ENCODE measurements at places on chromosomes 2 and 18. TPM values are rescaled to one million over a fixed set of nuclear protein-coding genes. Genes with fewer than 3 reads are reported as not detected.

DNA sequence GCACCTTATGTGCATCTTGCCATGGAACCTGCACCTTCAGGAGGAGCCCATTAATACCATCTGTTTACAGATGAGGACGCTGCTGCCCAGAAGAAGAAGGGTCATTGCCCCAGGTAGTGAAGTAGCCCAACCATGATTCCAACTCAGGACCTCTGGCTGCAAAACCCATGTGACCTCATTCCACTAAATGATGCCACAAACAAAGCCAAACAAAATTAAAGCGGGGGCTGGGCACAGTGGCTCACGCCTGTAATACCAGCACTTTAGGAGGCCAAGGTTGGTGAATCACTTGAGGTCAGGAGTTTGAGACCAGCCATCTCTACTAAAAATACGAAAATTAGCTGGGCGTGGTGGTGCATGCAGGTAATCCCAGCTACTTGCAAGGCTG lies 202.1 kb downstream of the EIPR1 start:
- no peak for DNase-seq

GRCh38 chr2:149931486-149931885 lies 343.9 kb upstream of the MMADHC start:
- DNase-seq: no peak

Gene VRK2
- total RNA-seq: 34.9 TPM

- DNase-seq: no peak
Measured at GRCh38 chr2:197255543-197255942, 55.0 kb downstream of the ANKRD44 start.

Gene ZBTB7C
- not detected for total RNA-seq

Gene SLC14A1
- total RNA-seq: not detected

GRCh38 chr2:178756843-178757242 lies 50.4 kb downstream of the TTN start:
- no peak for DNase-seq

DNA sequence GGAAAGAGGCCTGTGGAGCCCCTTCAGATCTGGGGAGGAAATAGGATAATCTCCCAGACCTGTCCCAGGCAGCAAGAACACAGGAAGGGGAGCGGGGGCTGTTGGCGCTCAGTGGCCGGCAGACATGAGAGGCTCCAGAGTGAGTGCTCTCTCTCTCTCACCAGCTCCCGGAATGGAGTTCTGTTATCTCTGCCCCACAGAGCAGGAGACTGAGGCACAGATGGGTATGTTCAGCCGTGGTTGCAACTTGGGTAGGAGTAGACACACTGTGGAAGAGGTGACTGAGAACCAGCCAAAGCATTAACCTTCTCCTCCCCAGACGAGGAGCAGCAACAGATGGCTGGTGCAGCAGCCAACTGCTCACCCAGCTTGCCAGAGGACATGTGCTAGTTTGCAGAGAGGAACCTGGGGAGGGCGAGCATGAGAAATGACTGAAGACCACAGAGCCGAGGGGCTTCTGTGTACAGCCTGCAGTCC lies 82.0 kb downstream of the NRP2 start:
- DNase-seq: no peak

DNA sequence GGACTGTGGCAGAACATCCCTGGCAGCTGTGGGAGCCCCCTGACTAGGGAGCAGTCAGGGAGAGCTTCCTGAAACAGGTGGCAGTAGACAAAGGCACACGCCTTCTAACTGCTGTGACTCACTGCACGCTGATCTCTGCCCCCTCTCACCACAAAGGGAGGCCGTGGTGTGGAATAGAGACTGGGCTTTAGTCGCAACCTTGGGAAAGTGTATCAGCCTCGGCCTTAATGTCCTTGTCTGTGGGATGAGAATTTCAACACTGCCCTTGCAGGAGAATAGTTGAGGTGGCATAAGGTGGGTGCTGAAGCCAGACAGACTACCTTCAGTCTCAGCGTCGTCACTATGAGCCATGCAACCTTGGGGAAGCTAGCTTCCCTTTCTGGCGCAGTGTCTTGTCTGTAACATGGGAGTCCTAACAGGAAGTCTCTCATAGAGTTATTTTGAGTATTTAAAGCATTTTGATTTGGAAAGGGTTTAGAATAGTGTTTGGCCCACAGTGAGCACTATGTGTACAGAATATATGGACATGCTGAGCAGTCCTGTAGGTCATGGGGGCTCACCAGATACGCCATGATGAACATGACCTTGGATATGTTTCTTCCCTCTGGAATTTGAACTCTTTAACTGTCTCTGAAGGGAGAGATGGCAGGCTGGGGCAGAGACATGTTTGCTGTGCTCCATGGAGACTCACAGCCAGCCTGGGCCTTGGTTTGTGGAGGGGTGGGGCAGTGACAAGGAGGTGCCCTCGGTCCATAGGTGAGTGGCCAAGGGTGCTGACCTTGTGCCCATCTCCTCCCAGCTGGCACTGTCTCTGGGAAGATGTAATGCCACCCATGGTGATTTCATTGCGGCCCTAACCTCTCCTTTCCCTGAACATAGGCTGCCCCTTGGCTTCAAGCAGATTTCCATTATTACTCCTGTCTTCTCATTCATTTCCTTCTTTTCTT lies 29.5 kb upstream of the SMAD7 start:
- DNase-seq: no peak

Gene C1QL2
- not detected for total RNA-seq

Gene PPP1CB
- total RNA-seq: 169 TPM

Gene LONRF2
- total RNA-seq: not detected

DNA sequence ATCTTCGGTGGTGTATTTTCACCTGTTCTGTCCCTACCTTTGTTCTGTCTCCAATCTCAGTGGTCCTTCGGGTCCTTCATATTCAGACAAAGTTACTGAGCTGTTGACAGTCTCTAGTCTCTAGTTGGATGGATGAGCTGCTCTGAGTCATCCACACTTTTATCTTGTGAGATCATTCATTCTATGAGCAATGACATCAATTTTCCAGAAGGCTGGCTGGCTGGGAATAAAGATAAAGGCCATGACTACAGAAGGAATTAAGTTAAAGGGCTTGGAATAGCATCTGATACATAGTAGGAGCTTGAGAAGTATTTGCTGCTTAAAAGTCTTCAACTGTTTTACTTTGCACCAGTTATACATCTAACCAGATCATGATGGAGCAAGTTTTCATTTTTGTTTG lies 43.1 kb upstream of the SLC39A10 start:
- DNase-seq: no peak

Gene OXER1
- not detected for total RNA-seq

Gene TMEM150A
- 8.5 TPM for total RNA-seq

Gene RIT2
- total RNA-seq: not detected

GRCh38 chr2:141482697-141483096 lies 648.1 kb downstream of the LRP1B start:
- no peak for DNase-seq

DNA sequence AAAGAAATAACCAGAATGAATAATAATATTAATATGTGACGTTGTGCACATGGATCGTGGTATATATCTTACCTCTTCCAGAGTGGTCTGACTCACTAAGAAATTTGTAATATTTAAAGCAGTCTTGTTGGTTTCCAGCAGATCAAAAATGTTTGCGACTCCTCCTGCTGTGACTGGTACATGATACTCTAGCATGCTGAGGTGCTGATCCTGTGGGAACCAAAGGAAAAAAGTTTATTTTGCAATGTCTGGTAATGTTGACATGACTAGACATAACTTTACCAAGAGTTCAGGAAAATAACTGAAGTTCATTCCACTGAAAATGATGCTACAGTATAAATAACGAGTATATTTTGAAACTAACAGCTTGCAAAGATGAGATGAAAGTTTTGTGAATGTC lies 124.5 kb upstream of the BARD1 start:
- DNase-seq: no peak

Gene RRM2
- 58.2 TPM for total RNA-seq

GRCh38 chr2:28906376-28906775 lies 11.9 kb downstream of the WDR43 start:
- no peak for DNase-seq

DNA sequence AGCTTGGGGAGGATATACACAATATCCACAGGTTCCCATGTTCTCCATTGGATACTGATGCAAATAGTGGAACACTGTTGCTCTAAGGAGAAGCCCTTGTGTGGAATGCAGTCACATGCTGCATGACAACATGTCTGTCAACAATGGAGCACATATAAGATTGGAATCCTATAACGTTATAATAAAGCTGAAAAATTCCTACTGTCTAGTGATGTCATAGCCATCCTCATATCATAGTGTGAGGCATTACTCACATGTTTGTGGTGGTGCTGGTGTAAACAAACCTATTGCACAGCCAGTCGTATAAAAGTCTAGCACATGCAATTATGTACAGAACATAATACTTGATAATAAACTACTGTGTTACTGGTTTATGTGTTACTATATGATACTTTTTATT lies 394.7 kb downstream of the FBXO15 start:
- DNase-seq: no peak

DNA sequence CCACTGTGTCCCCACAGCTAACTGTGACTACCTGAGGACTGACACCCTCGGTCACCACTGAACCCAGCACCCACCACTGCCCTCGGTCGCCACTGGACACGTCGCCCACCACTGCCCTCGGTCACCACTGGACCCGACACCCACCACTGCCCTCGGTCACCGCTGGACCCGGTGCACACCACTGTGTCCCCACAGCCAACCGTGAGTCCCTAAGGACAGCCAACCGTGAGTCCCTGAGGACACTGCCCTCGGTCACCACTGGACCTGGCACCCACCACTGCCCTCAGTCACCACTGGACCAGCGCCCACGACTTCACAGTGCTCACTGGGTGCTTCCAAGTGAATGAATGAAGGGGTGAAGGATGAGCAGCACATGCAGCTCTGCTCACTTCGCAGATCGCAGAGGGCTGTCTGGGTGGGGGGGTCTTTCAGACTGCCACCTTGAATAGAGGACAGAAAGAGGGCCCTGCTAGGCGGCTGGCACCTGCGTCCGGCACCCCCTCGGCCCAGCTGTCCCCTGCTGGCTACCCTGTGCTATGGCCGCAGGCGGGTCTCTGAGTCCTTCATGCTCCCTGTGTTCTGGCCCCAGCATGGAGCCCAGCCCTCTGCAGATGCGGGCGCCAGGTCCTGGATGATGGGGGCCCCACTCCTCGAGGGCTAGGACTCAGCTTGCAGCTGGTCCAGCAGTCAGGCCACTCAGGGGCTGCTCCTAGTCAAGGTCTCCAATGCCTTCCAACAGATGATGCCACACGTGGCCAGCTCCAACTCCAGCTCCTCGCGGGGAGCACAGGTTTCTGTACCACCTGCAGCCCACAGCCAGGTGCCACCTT lies 51.4 kb upstream of the GPC1 start:
- no peak for DNase-seq

DNA sequence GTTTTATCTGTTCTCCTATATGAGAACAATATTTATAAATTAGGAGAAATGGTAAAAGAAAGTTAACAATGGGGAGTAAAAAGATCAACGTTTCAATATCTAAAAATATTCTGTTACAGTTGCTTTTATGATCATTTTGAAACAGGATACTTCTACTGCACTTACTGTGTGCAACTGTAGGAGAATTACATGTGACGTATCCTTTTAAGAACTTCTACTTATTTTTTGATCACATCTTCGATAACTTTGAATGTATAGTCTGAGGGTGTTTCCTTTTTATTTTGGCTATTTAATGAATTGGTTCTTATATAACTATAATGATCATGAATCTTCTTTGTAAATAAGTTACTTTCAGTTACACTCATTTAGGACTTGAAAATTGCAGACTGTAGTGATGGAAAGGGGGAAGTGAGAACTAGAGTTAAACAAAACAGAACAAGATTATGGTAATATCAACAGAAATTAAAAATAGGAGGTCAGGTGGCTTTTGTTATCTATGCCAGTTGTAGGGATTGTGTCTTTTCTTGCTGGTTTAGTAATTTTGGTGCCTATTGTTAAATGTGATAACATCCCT lies 109.9 kb downstream of the MSTN start:
- no peak for DNase-seq

- DNase-seq: no peak
Measured at GRCh38 chr18:24657444-24657842, 197.0 kb downstream of the HRH4 start.

DNA sequence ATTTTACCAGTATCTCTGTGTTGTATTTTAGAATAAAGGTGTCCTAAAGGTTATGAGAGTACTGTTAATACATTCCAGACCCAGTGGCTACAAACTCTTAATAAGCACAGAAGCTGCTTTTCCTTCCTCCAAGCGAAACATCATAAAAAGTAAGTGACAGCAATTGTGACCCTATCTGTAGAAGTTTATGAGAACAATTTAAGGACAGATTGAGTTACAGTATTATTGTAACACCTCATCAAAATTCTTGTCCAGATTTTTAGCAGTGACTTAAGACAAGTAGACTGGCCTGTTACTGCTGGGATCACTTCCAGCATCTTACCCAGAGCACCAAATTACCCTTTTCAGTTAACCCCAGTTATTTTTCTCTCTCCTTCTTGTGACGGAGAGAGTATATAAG lies 154.6 kb downstream of the ERBB4 start:
- no peak for DNase-seq

DNA sequence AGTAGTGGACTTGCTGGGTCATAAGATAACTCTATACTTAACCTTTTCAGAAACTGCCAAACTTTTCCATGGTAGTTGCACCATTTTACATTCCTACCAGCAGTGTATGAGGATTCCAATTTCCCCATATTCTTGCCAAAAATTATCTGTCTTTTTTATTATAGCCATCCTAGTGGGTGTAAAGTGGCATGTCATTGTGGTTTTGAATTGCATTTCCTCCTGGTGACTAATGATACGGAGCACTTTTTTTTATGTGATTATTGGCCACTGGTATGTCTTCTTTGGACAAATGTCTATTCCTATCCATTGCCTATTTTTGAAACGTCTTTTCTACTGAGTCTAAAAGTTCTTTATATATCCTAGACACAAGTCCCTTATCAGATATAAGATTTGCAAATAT lies 44.3 kb downstream of the CACNB4 start:
- no peak for DNase-seq

Gene PHOSPHO2
- total RNA-seq: 1.5 TPM

DNA sequence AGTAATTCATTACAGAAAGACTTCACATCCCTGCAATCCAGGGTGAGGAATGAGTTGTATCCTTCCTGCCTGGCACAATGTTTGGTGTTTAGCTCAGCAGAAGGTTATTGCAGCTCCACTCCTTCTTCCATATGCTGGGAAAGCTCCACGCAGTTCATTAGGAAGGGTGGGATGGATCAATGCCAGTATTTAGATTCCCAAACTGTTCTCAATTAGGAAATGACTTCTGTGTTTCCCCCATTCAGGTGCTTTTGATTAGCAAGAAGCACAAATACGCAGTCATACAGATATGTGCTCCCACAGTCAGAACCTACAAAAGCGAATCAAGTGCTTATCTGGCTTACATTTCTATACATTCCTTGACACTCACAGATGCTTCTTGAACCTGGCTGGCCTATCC lies 340.6 kb downstream of the NYAP2 start:
- DNase-seq: no peak

Gene NAT8
- not detected for total RNA-seq

Gene KCNE4
- total RNA-seq: not detected

GRCh38 chr2:122471753-122472152 lies 716.3 kb downstream of the TSN start:
- DNase-seq: no peak

Data from pulmonary artery endothelial cell (primary cell).